ENCODE measurements at places on chromosomes 2 and 18.

GRCh38 chr2:152432206-152432653, 97.3 kb downstream of the FMNL2 start:
- no peak for DNase-seq

- DNase-seq, result no peak
Observed at GRCh38 chr18:13453714-13454113, 235.2 kb downstream of the LDLRAD4 start.

- no peak for DNase-seq
Observed at GRCh38 chr2:34656632-34657031, 1057.5 kb upstream of the FAM98A start.

DNA sequence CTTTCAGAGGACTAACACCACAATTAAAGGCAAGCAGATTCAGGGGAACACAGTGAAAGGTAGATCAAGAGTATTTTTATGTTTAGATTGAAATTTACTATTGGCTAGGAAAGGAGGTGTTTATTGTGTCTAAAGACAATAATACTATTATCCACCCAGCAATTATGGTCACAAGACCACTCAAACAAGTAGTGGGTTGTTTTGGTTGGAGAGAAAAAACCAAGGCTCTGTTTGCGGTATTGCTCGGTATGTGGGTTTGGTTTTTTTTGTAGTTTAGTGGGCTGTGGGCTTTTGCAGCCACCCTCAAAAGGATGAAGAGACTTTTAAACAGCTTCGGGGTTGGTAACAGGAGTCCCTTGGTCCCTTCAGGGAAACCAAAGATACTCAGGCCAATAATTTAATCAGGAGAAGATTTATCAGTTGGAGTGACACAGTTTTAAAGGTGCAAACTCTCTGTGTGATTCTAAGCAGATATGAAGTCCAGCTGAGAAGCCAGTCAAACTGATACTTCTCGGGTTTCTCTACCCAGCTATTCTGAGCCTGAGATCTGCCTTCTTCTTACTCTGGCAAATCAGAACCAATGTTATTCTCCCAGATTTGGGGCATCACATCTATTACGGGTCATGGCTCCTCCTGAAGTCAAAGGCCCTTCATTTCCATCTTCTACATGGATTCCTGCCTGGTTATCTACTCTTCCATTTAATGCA, 55.3 kb downstream of the DCC start:
- no peak for DNase-seq

- DNase-seq, result no peak
Observed at GRCh38 chr2:165952085-165952484, 1.5 kb downstream of the TTC21B start.

DNA sequence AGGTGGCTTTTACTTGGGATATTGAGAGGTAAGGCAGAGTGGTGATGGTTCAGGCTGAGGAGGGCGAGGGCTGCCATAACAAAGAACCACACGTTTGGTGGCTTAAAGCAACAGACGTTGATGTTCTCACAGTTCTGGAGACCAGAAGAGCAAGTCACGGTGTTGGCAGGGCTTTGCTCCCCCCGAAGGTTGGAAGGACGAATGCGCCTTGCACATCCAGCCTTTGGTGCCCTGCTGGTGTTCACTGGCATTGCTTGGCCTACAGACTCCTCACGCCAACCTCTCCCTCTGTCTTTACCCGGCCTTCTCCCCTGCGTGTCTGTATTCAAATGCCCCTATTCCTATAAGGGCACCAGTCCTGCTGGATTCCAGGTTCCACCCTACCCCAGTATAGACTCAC, 125.4 kb downstream of the TPO start:
- no peak for DNase-seq

DNA sequence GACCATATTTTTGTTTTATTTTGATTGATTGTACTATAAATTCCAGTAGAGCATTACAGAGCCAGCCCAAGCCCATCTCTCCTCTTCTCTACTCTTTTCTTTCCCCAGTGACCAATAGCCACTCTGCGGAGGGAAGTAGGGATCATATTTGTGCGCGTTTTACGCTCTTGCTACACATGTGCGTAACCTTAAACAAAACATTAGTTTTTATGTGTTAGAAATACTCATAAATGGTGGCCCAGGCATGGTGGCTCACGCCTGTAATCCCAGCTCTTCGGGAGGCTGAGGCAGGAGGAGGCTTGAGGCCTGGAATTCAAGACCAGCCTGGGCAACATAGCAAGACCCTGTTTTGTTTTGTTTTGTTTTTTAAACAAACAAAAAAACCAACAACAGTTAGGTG, 31.3 kb downstream of the HPCAL1 start:
- no peak for DNase-seq

DNA sequence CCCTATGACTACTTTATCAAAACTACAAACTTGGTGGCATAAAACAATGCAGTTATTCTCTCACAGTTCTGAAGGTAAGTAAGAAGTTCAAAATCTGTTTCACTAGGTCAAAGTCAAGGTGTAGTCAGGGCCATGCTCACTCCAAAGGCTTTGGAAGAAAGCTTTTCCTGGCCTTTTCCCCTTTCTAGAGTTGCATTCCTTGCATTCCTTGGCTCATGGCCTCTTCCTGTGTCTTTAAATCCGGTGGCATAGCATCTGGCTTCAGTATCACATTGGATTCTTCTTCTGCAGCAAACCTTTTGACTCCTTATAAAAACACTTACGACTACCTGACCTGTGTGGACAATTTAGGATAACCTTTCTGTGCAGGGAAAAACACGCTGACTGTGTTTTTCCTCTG, 543.5 kb upstream of the HNMT start:
- DNase-seq, result no peak

DNA sequence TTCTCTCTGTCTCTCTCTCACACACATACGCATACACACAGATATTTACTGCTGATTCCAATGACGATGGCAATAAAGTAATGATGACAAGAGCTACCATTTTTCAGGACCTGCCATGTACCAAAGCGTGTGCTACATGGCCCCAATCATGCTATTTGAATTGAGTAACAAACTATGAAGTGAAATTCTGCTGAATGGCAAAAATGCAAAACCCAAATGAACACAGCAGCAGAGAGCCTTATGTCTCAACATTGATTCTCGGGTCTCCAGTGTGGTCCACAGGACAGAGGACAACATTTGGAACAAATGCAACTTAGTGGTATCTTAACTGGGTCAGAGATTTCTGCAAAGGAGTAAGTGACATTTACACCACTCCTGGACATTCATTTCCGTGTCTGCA, 117.4 kb downstream of the PIEZO2 start:
- no peak for DNase-seq

- no peak for DNase-seq
Observed at GRCh38 chr2:132667706-132668105, 2.3 kb downstream of the LYPD1 start.

- DNase-seq, result no peak
Observed at GRCh38 chr18:2281523-2282199, 289.6 kb downstream of the METTL4 start.

DNA sequence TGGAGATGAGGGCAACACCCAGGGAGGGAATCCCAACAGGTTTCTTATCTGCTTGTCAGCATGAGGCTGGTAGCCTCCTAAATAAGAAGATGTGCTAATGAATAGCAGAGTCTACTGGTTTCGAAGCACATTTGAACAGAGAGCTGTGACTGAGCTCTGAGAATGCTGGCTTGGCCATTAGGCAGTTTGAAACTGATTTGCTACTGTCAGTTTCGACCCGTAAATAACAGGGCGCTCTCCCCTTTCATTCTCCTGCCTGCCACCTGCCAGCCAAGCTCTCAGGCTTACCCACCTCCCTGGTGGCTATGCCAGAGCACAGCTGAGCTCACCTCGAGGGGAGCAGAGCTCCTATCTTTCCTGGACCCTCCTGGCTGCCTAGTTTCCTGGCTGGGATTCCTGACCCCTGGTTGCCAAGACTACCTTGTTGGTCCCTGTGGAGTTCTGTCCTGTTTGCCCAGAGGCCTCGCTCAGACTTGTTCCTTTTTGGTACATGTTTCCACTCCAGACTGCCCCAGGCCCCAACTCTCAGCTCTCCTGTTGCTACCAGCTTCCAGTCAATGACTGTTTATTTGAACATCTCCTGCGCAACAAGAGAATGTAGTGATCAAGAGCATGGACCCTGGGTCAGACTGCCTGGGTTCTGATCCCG, 102.3 kb upstream of the ALPP start:
- DNase-seq, result no peak

DNA sequence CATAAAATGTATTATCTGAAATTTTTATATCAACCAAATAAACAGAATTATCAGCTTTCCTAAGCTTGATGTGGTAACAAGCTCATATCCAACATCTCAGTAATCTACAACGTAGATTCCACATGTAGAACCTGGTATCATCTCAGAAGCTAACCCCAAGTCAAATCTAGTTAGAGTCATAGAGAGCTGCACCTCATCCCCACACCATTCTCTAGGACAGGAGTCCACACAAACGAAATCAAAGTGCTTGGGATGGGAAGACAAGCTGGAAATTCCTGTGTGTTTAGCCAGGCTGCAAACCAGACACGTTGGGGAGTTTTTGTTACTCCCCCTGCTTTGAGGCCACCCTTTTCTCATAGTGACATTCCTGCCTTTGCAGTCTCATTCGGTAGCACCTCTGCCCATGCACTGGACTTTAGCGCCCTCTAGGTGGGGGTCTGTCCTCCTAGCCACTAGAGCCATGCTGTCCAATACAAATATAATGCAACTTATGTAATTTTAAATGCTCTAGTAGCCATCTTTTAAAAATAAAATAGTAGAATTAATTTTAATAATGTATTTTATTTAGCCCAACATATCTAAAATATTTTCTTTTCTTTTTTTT, 28.1 kb upstream of the SATB2 start:
- no peak for DNase-seq

GRCh38 chr18:55153346-55153745, 194.1 kb upstream of the CCDC68 start:
- no peak for DNase-seq

DNA sequence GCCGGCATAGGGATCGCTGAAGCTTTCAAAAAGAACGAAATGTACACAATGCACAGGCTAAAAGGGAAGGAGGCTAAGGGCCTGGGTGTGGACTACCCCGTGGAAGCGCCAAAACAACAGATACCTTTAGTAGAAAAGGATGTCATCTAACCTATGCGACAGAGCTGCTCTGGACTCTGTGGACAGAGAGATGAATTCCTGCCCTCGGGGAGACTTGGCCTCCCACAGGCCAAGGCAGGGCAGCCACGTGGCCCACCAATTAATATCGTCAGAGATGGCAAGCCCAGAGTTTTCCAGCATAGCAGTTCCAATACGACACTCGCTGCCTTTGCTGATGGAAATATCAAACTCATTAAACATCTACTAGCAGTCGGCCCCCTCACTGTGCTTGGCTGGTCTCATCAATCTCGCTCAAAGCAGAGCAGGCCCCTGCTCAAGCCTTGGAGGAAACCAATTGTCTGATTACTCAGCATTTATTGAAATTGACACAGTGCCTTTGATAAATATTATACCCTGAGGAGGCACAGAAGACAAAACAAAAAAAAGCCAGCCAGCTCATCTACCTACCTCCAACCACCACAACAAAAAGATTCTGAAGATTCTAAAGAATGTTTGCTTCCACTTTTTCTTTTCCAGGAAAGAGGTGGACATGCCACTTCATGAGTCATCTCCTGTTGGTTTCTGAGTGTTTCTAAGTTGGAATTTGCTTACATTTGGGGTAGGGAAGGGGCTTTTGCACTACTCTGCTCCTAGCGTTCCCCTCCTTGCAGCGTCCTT, 79.0 kb upstream of the ACAA2 start:
- DNase-seq, result no peak

GRCh38 chr2:52135235-52135634, 1103.3 kb upstream of the NRXN1 start:
- DNase-seq, result no peak

All from activated T-helper 1 cell treated with anti-CD3 and anti-CD28 coated beads, Interleukin-2, amount 50 U/mL, for 16 hours (primary cell).